Mucosa of descending colon (tissue), 3 donors: ENCODE measurements at places on chromosomes 3 and 15. TPM values are rescaled to one million over a fixed set of nuclear protein-coding genes. Genes with fewer than 3 reads are reported as not detected.

The TGM4 gene
- not detected for total RNA-seq

The COLQ gene
- total RNA-seq: 1.5 TPM

The UCN2 gene
- not detected for total RNA-seq

The SLC12A6 gene
- total RNA-seq: 26.2 TPM

The OR4F6 gene
- not detected for total RNA-seq

The ISL2 gene
- total RNA-seq: 2.1 TPM

The CPA3 gene
- 20.6 TPM for total RNA-seq

The ROBO2 gene
- total RNA-seq: 2.1 TPM

The CCR2 gene
- total RNA-seq: 3.4 TPM

The SERPINI2 gene
- total RNA-seq: not detected

The SI gene
- total RNA-seq: 58.6 TPM

The ARGFX gene
- total RNA-seq: not detected

The ITGA11 gene
- 1.8 TPM for total RNA-seq

The MCTP2 gene
- 89.3 TPM for total RNA-seq

The RBSN gene
- total RNA-seq: 36.8 TPM

The DAZL gene
- total RNA-seq: not detected

The UROC1 gene
- total RNA-seq: not detected

The ZPLD1 gene
- total RNA-seq: not detected

The GPR149 gene
- total RNA-seq: not detected

The TEX9 gene
- 5.7 TPM for total RNA-seq

The SOX14 gene
- not detected for total RNA-seq
